ENCODE measurements at places on chromosomes 1 and 21.

GRCh38 chr1:183331091-183331742, 87.0 kb downstream of the NMNAT2 start:
- no peak for DNase-seq

DNA sequence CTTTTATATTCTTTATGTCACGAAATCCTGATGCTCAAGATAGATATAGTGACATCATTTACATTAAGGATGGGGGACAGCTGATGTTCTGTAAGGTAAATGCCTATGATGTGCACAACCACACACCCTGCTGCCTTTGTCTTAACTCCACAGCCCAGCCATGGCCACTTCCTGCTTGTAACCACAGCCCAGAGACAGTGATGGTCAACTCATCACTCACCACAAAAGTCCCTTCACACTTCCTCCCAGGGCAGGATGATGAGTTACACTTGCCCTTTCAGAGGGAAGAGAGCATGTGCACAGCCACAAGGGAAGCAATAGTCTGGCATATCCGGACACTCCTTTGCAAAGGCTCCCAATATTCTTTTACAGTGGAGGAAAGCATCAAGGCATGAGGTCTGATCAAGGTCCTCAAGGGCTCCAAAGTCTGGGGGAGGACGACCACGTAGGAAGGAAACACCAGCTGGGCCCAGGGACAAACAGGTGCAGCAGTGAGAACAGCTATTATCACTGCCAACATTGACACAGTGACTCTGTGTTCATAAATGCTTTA, 53.8 kb downstream of the PLPP3 start:
- no peak for DNase-seq

- DNase-seq = no peak
Observed at GRCh38 chr1:12469493-12469892, 148.5 kb downstream of the DHRS3 start.

DNA sequence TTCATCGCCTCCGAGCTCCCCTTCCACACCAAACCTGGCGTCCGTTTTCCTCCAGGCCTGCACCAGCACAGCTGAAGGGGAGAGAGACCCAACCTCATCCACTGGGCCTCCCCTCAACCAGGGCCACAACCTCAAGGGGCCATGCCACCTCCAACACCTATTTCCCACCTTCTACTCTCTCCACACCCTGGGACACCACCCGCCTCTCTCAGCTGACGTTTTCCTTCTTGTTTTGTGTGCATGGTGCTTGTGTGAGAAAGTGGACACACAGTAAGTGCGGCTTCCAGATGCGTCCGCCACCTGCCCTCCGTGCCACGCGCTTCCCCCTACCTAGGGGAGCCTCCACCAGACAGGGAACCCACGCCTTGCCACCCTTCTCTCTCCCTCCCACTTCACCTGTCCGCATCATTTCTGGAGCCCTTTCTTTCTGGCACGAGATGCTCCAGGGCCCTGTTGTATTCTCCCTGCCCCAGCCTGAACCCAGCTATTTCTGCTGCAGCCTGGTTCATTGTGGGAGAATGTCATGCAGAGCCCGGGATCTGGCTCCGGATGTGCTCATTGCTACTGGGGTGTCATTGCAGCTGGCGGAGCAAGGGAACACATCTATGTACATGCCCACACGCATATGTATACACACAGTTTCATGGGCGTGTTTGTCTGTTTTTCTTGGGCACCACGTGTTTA, 1.3 kb upstream of the GNB1 start:
- DNase-seq = no peak

GRCh38 chr1:241677201-241677600, 25.1 kb downstream of the WDR64 start:
- no peak for DNase-seq

DNA sequence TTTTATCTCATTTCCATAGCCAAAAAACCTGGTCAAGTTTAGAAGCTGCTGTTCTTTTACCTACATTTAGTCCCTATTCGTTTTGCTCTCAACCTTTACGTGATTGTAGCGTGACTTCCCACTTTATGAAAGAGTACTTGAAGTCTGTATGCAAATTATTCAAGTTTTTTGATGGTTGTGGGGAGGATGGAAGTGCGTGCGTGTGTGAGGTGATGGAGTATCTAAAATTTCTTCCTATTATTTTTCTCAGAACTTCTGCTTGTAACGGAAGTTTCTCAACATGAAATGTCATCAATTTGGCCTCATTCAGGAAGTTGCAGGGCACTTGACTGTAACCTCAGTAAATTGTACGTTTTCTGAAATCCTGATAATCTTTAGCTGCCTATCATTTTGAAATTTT, 64.0 kb downstream of the SAMSN1 start:
- no peak for DNase-seq

- DNase-seq = no peak
Observed at GRCh38 chr1:185670187-185670627, 64.0 kb upstream of the HMCN1 start.

DNA sequence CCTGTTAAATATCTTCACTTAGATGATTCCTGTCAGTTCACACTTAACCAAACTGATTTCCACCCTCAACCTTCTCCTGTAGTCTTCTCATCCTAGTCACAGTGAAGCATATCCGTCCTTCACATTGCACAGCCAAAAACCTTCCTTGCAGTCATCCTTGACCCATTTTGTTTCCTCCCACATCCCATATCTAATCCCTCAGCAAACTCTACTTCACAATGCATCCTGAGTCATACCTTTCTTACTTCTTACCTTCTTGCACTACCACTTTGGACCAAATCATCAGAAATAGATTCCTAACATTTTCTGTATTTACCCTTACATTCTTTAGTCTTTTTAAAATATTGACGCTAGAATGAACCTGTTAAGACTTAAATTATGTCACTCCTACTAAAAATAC, 86.9 kb downstream of the OLFML2B start:
- DNase-seq = no peak

- DNase-seq = peak; percentile 82
Observed at GRCh38 chr1:44405031-44405797, at the start of gene RNF220. TSS of gene RNF220 (plus strand) at chr1:44405255.

GRCh38 chr1:6424619-6425593, at the start of gene ESPN:
TSS of gene ESPN (plus strand) at chr1:6424776. CDS start at chr1:6424956, 180 bp downstream.
- peak; percentile 65 for DNase-seq

- DNase-seq = no peak
Observed at GRCh38 chr1:87111659-87112371, 197.4 kb downstream of the HS2ST1 start.

DNA sequence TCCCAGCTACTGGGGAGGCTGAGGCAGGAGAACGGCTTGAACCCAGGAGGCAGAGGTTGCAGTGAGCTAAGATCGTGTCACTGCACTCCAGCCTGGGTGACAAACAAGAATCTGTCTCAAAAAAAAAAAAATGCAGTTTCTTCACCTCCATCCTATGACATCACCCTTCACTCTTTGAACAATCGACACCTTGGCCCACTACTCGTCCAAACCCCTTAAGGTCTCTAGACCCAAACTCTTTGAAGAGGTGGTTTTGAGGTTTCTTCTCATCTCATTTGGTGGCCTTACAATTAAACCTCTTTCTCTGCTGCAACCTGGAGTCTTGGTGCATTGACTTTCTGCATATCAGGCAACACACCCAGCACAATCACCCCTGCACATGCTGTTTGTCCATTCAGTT, 86.1 kb downstream of the SLC16A1 start:
- DNase-seq = no peak

DNA sequence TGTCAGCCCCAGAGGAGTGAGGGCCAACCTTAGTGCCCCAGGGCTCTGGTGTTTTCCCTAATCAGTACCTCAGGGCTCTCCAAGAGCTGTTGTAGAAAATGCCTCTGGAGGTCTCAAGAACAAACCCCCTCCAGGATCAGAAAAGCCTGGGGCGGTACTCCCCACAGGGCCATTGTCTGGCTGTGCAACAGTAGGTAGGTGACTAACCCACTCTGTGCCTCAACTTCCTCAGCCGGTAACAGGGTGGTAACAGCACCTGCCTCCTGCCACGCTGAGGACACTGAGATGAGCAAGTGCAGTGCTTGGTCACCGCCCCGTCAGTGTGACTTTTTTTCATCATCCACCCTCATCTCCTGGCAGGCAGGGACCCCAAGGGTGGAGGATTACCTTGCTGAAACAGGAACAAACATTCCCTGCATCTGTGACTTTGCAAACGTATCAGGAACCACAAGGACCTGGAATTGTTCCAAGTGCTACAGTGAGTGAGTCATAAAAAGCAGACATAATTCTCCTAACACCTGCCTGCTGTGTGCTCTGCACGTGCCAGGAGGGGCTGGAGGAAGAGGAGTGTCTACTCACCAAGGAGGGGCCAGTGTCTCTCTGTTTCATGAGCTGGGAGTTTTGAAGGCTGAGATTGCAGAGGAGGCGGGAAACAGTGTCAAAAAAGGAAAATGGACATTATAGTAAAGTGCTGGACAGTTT, 440.8 kb downstream of the NPHP4 start:
- DNase-seq = no peak

Data from posterior cingulate gyrus (tissue), 11 donors.